Vagina (tissue), 2 donors: ENCODE measurements at places on chromosomes 3 and 15. TPM values are rescaled to one million over a fixed set of nuclear protein-coding genes. Genes with fewer than 3 reads are reported as not detected.

DNA sequence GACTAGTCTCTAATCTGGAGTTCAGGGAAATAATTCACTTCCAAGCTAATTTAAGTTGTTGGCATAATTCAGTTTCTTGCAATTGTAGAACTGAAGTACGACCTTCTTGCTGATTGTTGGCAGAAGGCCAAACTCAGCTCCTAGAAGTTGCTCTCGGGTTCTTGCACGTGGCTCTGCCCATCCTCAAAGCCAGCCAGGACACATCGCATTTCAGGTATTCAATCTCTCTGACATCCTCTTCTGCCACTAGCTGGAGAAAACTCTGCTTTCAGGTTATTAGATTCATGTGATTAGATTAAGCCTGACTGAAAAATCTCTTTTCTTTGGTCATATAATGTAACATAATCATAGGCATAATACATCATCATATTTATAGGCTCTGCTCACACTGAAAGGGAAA lies 362.0 kb downstream of the ZPLD1 start:
- H3K4me1 ChIP-seq = no peaks in the 10 kb centered on the region
- no peak for DNase-seq
- no peak overlapping the region for H3K27ac ChIP-seq
- H3K27me3 ChIP-seq = no peaks in the 10 kb centered on the region
- no peaks in the 10 kb centered on the region for H3K36me3 ChIP-seq
- H3K4me3 ChIP-seq = no peak overlapping the region

DNA sequence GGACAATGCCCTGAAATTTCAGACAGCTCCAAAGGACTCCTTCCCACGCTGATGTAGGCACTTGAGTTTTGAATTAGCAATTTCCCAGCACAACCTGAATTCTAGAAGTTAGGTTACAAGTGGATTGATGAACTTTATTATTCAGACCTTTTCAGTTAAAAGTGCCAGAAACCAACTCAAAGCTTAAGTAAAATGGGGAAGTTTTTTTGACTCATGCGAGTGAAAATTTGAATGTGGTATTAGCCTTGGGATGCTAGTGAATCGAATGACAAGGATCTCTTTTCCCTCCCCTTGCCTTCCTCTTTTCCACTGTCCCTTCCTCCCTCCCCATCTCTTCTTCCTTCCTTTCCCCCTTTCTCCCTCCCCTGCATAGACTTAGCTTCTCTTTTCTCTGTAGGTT lies 295.1 kb upstream of the PROK2 start:
- H3K4me3 ChIP-seq = no peak overlapping the region
- DNase-seq = no peak
- peaks cover 7% of the 10 kb centered on the region for H3K4me1 ChIP-seq
- no peaks in the 10 kb centered on the region for H3K36me3 ChIP-seq

DNA sequence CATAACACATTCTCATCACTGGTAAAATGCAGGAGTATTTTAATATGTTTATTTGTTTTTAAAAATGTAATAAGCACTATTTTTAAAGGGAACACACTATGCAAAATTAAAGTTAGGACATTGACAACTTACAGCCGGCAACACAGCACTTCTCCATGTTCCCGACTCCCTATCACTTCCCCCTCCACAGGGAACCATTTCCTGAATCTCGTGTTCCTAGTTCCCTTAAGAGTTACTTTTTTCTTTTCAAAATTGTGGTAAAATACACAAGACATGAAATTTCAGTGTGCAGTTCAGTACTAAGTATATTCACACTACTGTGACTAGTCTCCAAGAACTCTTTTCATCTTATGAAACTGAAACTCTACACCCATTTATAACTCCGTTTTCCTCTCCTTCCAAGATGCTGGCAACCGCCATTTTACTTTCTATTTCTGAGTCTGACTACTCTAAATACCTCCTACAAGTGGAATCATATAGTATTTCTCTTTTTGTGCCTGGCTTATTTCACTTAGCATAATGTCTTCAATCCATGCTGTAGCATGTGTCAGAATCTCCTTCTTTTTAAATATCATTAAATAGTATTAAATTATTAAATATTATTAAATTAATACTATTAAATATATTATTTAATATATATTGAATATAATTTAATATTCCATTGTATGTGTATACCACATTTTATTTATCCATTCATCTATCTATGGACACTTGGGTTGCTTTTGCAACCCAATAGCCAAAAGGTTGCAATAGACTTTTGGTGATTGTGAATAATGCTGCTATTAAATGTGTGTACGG lies 25.9 kb upstream of the UBE2Q2 start:
- no peak for DNase-seq
- H3K36me3 ChIP-seq = no peaks in the 10 kb centered on the region
- no peaks in the 10 kb centered on the region for H3K27me3 ChIP-seq
- no peak overlapping the region for H3K27ac ChIP-seq

DNA sequence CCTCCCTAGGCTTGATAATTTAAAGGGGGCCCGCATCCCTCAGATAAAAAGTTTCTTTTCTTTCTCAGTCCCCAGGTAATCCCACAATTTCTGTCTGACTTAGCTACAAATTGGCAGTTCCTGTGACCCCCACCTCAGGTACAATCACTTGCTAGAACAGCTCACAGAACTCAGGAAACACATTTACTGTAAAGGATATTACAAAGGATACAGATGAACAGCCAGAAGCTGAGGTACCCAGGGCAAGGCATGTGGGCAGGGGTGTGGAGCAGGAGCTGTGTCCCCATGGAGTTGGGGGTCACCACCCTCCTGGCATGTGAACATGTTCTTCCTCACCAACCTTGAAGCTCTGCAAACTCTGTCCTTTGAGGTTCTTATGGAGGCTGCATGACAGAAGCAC lies 73.8 kb downstream of the CMTM8 start:
- no peak overlapping the region for H3K4me3 ChIP-seq
- H3K27ac ChIP-seq = no peak overlapping the region

GRCh38 chr3:139839659-139840058 lies 95.3 kb upstream of the CLSTN2 start:
- no peak for DNase-seq
- H3K4me1 ChIP-seq = no peaks in the 10 kb centered on the region
- no peak overlapping the region for H3K4me3 ChIP-seq
- no peaks in the 10 kb centered on the region for H3K36me3 ChIP-seq

DNA sequence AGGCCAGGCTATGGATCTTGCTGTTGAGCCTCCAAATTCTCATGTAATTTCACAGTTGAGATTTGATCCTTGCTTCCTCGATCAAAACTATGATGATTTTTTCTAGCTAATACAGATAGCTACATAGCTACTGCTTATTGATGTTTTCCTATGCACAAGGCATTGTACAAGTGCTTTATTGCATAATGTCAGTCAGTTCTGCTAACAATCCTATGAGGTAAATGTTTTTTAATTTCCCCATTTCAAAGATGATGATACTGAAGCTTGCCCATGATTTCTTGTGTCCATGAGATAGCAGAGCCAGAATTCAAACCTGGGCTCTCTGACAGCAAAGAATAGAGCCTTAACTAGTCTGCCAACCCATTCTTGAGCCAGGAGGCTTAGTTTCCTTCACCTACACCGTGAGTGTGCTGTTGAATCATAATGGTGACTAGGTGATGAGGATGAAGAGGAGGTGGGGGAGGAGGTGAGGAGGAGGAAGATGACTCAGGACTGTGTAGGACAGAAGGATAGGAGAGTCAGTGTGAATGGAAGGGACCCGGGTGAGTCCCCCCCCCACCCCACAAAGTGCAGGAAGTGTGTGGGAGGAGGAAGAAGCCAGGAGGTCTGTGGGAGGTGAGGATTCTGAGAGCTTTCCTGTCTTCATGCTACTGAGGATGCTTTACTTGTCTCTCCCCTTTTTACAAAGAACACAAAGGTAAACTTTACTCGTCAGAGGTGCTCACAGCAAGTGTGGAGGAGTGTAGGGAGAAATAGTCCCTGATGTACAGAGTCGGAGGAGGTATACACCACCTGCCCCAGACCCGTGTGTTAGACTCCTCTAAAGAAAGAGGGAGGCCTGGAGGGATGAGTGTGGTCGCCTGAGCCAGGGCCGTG lies 3.6 kb downstream of the TAGLN3 start:
- no peak overlapping the region for H3K27ac ChIP-seq
- peaks cover 12% of the 10 kb centered on the region for H3K4me1 ChIP-seq
- no peak for DNase-seq
- H3K4me3 ChIP-seq = no peak overlapping the region
- no peaks in the 10 kb centered on the region for H3K27me3 ChIP-seq

DNA sequence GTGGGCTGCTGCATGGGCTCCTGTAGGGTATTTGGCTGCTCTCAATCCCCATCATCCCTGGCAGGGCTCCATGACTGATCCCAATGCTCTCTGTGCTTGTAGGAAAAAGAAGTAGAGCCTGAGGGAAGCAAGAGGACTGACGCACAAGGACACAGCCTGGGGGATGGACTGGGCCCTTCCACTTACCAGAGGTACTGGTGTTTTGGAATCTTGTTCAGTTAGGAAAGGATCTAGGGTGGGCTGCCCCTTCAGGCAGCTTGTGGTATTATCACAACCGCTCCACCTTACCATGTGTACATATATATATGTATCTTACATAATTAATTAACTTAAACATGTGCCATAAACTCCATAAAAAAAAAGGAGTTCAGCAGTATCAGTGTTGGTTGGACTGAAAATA lies 1.3 kb downstream of the SLC28A2 start:
- no peaks in the 10 kb centered on the region for H3K36me3 ChIP-seq
- H3K4me1 ChIP-seq = no peaks in the 10 kb centered on the region
- H3K4me3 ChIP-seq = no peak overlapping the region
- no peaks in the 10 kb centered on the region for H3K27me3 ChIP-seq

DNA sequence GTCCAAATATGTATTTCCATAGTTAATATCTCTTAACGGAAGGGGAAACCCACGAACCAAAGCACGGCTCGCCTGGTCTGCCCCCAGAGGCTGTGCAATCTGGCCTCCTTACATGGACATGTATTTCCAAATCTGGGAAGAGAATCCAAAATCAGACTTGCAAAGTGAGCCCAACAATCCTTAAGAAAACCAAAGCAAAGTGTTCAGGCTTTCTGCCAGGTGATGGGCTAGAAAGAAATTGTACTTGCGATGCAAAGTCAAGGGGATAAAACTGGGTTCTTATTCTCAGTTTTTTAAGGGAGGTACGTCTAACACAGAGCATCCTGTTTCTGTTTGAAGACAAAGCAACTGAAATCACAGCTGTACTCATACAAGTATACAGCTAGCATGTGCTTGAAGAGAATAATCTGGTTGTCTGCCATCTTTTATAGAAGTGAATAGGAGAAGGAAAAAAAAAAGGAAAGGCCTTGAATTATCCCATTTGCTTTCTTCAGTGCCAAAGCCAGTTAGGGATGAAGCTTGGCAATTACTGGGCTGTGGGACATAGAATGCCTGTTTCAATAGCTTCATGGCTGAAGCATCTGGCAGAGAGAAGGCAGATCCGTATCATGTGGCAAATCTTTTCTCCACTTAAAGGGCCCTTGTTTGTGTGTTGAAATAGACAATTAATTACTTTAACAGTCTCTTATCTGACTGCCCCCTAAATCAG lies 48.4 kb downstream of the LRIG1 start:
- no peak for DNase-seq
- peaks cover 65% of the 10 kb centered on the region for H3K4me1 ChIP-seq
- peak overlapping the region; percentile 71 for H3K27ac ChIP-seq

GRCh38 chr15:41949401-41950126 lies 22.8 kb downstream of the EHD4 start:
- H3K27ac ChIP-seq = peak overlapping the region; percentile 49
- no peaks in the 10 kb centered on the region for H3K27me3 ChIP-seq
- peaks cover 27% of the 10 kb centered on the region for H3K4me1 ChIP-seq
- H3K36me3 ChIP-seq = no peaks in the 10 kb centered on the region

DNA sequence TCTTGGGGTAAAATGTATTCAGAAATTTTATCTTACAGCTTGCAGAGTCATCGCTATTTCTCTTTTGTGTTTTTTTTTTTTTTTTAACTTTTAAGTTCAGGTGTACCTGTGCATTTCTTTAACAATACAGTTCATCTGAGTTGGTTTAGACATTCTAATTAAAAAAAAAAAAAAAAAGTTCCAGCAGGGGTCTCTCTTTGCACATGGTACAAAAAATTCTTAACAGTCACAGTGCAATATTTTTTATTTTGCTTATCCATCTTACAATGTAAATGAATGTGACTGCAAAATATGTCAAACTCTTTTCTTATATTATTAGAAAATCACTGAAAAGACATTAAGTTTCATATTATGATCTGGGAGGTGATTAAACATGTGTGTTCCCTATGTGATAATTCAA lies 47.5 kb upstream of the SLC9A9 start:
- H3K4me3 ChIP-seq = no peak overlapping the region
- DNase-seq = no peak
- H3K27ac ChIP-seq = no peak overlapping the region
- peaks cover 8% of the 10 kb centered on the region for H3K4me1 ChIP-seq

- no peaks in the 10 kb centered on the region for H3K4me1 ChIP-seq
- no peak for DNase-seq
- H3K36me3 ChIP-seq = no peaks in the 10 kb centered on the region
- H3K27me3 ChIP-seq = no peaks in the 10 kb centered on the region
- H3K27ac ChIP-seq = no peak overlapping the region
Observed at GRCh38 chr3:13149330-13150108, 76.3 kb upstream of the IQSEC1 start.

- no peaks in the 10 kb centered on the region for H3K36me3 ChIP-seq
- no peak for DNase-seq
- H3K27me3 ChIP-seq = no peaks in the 10 kb centered on the region
- peak overlapping the region; percentile 66 for H3K27ac ChIP-seq
- H3K4me3 ChIP-seq = no peak overlapping the region
Observed at GRCh38 chr3:115100806-115101205, 46.3 kb downstream of the ZBTB20 start.

DNA sequence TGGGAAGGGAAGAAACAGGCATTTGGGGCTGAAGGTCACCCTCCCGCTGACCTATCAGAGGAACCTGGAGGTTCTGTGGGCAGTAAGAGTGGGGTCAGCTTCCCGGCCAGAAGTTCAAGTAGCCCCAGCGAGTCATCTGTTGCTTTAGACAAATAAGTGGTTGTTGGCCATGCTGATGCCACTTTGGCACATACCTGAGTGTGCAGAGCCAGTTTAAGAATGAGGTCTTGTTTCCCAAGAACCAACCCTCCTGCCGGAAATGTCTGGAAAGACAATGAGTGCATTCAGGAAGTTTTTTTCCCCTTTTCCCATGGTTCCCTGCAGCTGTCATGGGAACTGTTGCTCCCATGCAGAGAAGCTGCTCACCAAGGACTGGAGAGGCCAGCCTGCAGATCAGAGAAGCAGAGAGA lies 166.7 kb downstream of the ZNF621 start:
- no peaks in the 10 kb centered on the region for H3K27me3 ChIP-seq
- no peaks in the 10 kb centered on the region for H3K36me3 ChIP-seq
- no peak overlapping the region for H3K4me3 ChIP-seq

DNA sequence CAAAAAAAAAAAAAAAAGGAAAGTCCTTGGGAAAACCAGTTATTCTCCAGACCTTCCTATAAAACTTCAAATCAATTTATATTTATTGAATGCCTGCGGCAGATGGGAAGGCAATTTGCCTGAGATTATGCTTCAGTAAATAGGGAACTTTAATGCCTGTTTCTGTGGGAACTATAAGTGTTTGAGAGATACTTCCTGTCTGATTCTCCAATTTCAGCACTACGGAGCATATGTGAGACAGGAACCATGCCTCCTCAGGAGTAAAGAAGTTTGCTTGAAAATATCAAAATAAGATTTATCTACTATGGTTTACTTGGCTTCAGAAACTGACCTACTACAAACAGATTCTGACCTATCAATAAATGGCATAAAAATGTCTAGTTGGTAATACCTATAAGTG lies 135.5 kb downstream of the CBLB start:
- no peaks in the 10 kb centered on the region for H3K27me3 ChIP-seq

GRCh38 chr3:59469948-59470723 lies 420.3 kb upstream of the CFAP20DC start:
- no peak for DNase-seq
- no peak overlapping the region for H3K27ac ChIP-seq
- no peaks in the 10 kb centered on the region for H3K36me3 ChIP-seq
- H3K4me1 ChIP-seq = no peaks in the 10 kb centered on the region
- no peaks in the 10 kb centered on the region for H3K27me3 ChIP-seq

Gene SUSD5
- total RNA-seq = 0.98 TPM

Gene EHHADH
- 8.1 TPM for total RNA-seq
